Transverse colon (tissue), 4 donors: ENCODE measurements at places on chromosomes 11 and 22. TPM values are rescaled to one million over a fixed set of nuclear protein-coding genes. Genes with fewer than 3 reads are reported as not detected.

NFRKB gene
- total RNA-seq: 79.2 TPM

APOL5 gene
- total RNA-seq: not detected

BTBD18 gene
- total RNA-seq: not detected

TRIM66 gene
- 11.7 TPM for total RNA-seq

SLC22A9 gene
- not detected for total RNA-seq

APOA5 gene
- total RNA-seq: not detected

- no peak for DNase-seq
These were observed 52.6 kb upstream of the SESN3 start for GRCh38 chr11:95283650-95284049.

- DNase-seq: no peak
These were observed 510.2 kb downstream of the JRKL start for GRCh38 chr11:96899971-96900370.

GRCh38 chr11:106540001-106540400 lies 462.5 kb downstream of the AASDHPPT start:
- DNase-seq: no peak

DNA sequence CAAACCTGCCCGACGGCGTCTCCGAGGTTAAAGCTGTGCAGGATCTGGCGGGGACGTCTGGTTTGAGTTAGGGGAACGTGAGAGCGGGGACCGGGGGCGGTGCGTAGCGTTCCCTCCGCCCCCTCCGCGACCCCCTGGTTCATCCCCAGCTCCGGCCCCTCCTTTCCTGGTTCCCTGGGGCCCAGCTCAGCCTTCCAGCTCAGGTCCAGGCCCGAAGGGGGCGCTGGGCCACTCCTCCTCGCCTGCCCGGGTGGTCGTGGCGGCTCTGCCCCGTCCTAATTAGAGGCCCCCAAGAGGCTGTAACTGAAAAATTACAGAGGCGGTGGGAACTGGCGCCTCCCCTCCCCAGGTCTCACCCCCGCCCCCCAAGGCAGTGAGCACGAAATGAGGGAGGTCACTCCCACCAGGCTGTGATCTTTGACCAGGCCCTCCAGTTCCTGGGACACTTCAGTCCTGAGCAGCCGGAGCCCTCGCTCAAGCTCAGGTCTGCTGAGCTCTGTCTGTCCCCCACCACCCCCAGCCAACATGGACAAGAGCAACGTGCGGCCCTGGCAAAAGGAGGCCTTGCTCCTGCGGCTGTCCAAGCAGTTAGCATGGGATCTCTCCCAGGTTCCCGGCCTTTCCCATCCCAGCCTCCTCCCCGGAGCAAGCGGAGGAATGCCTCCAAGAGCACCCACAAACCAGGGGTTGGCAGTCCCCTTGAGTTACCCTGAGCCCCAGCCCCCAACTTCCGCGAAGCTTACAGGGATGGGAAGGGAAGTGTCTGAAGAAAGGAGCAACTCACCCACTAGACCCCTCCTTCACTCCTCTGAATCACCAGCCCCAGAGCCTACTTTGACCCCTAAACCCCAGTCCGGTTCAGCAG lies 3.3 kb downstream of the CD248 start:
- no peak for DNase-seq

DNA sequence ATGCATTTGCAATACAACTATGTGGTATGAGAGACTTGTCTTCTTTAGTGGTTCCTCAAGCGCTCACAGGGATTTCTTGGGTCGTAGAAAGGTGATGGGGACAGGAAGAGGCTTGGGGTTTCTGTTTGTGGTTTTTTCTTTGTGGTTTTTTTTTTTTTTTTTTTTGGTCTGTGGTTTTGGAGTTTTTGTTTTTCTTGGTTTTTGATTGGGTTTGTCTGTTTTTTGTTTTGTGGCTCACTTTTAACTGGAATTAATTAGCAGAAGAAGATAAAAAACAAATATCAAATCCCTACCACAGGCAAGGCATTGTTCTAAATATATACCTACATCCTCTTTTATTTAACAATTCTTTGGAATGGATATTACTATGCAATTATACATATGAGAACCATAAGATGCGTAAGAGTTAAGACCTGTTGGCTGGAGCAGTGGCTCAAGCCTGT lies 5.5 kb downstream of the TTC28 start:
- DNase-seq: no peak

- DNase-seq: peak; percentile 41
These were observed 1.4 kb downstream of the ADM start for GRCh38 chr11:10305964-10306918.

- DNase-seq: no peak
These were observed 14.1 kb downstream of the SPATA19 start for GRCh38 chr11:133830931-133831907.

DNA sequence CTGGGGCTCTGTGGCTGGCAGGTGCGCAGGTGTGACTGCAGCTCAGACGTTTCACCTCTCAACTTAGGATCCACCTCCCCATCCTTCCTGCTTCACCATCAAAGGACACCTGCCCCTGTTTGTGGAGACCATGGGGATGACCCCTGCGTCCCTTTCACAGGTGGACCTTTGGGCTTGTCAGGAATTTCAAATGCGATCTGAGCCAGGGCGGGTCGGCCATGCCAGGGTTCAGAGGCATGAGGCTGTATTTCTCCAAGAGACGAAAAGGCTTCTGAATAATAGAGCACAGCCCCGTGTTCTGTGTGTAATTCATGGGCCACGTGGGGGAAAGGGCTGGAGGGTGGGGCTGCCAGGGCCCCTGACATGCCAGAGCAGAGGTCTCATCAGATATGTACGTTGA lies 668.0 kb downstream of the BRD1 start:
- DNase-seq: no peak

- DNase-seq: no peak
These were observed 115.5 kb upstream of the CCDC90B start for GRCh38 chr11:83401506-83402225.

- DNase-seq: peak; percentile 68
These were observed 17.0 kb upstream of the KCNJ11 start for GRCh38 chr11:17405232-17406005.

GRCh38 chr22:46478083-46478551 lies 59.3 kb downstream of the CELSR1 start:
- DNase-seq: no peak

DNA sequence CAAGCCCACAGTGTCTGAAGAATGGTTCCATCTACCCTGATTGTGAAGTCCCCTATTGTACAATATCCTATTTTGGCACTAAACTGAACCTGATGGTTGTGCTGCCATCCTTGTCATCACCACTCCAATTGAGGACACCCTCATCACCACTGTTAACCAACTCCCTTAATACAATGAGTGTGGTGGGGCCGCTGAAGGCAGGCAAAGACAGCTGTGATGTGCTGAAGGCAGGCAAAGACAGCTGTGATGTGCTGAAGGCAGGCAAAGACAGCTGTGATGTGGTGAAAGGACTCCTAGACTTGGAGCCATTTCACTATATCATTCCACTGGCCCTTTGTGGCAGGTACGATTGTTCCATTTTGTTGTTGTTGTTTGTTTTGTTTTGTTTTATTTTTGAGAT lies 481.6 kb downstream of the SOX6 start:
- DNase-seq: no peak

DNA sequence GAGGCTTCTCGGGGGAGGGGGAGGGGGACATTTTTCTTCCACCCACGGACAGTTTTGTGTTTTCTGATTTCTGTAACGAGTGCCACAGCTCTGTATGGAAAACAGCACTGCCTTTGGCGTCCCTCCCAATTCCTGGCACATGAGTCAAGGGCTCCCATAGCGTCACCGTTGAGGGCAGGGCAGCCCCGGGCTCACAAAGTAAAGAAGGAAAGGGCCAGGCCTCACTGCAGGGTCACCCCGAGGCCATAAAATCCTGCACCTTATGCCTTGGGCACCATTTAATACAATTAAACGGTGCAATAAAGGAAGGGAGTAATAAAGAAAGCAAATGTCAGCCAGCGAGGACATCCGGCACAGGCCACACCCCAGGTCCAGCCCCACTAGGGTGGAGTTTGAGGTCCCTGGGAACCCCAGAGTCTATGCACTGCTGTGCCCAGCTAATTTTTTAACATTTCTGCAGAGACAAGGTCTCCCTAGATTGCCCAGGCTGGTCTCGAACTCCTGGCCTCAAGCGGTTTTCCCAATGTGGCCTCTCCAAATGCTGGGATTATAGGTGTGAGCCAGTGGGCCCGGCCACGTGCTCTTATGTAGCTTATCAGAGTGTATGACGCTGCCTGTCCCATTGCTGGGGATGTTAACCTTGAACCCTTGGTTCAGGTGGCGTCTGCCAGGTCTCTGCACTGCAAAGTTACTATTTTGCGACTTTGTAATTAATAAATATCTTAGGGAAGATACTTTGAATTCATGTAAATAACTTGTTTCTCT lies 13.6 kb upstream of the MUC2 start:
- DNase-seq: peak; percentile 92

DNA sequence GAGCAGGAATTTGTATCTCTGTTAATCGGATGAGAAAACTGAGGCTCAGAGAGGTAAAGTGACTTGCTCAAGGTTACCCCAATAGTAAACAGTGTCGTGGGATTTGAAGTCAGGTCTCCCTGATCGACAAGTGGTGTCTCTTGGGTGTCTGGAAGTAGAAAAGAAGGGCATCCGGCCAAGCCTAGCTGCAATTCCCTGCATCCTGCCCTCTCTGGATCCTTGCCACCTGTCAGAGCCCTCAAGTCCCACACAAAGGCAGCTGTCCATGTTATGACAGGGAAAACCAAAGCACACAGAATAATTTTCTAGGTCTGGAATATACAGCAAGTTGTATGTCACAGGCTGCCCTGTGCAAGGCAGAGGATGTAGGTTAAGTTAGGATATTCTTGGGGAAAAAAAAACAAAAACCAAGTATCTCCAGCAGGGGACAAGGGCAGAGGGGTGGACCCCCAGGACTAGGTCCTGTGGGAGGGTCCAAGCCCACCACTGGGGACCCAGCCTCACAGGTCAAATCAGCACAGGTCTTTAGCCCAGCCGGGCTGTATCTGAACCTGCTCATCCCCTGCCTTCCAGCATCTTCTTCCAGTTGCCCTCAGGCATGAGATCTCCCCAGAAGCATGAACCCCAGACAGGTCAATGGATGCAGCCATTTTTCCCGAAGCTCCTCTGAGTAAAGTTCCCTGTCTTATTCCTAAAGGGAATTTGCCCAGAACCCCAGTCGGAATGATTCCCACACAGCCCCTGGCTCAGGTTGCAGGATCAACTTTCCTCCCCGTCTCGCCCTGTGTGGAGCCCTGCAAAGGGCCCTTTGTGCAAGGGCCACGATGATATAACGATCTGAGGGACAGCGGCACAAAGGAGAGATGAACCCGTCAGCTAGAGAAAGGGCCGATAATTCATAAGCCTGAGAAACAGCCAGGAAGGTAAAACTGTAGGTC lies 15.0 kb downstream of the USH1C start:
- no peak for DNase-seq
